ENCODE measurements at places on chromosomes 7 and 10.
A peak's percentile ranks its signal among the peaks of the same experiment; 100 is the strongest.

- no peak for DNase-seq
Observed at GRCh38 chr10:48296576-48297098, 9.8 kb upstream of the MAPK8 start.

- DNase-seq, result peak; percentile 74
Observed at GRCh38 chr10:72274730-72275350, 1.1 kb downstream of the DDIT4 start.

- no peak for DNase-seq
Observed at GRCh38 chr10:14588084-14588937, 186.4 kb downstream of the FAM107B start.

DNA sequence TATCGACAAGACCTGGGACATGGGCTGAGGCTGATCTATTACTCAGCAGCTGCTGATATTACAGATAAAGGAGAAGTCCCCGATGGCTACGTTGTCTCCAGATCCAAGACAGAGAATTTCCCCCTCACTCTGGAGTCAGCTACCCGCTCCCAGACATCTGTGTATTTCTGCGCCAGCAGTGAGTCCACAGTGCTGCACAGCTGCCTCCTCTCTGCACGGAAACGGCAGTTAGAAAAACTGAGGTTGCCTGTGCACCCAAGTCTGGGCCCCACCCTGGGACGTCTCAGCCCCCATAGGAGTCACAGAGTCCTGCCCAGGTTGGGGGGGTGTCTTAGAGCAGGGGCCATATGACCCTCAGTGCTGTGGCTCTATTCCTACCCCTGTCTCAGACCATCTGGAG is 167.4 kb upstream of the PRSS58 start:
- DNase-seq, result no peak

DNA sequence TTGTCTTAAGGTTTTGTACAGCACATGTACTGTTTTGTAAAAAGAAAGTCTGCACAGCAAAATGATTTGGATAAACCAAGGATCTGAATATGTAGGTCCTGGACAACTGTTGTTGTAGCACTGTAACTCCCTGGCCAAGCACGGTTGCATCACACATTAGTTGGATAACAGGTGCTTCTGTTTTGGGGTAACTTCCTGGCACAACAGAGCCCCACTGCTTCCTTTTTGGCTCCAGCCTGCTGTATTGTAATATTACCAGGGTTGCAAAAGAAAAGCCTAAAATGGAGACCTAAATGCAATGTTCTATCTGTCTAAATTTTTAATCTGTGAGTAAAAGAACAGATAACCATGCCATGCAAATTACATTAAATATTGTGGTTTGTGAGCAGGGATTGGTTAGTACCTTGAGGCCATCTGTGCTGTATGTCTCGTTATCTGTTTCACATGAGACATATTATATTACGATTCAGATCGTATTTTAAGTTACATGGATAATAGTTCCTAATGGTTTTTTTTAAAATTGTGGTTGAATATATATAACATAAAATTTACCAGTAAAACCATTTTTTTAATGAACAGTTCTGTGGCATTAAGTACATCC is 27.5 kb upstream of the WAC start:
- no peak for DNase-seq

- no peak for DNase-seq
Observed at GRCh38 chr7:151745706-151746105, 131.2 kb downstream of the PRKAG2 start.

- no peak for DNase-seq
Observed at GRCh38 chr10:84333864-84334451, 5.6 kb downstream of the CCSER2 start.

GRCh38 chr10:75408509-75408875 is 6.9 kb upstream of the ZNF503 start:
- DNase-seq, result no peak

DNA sequence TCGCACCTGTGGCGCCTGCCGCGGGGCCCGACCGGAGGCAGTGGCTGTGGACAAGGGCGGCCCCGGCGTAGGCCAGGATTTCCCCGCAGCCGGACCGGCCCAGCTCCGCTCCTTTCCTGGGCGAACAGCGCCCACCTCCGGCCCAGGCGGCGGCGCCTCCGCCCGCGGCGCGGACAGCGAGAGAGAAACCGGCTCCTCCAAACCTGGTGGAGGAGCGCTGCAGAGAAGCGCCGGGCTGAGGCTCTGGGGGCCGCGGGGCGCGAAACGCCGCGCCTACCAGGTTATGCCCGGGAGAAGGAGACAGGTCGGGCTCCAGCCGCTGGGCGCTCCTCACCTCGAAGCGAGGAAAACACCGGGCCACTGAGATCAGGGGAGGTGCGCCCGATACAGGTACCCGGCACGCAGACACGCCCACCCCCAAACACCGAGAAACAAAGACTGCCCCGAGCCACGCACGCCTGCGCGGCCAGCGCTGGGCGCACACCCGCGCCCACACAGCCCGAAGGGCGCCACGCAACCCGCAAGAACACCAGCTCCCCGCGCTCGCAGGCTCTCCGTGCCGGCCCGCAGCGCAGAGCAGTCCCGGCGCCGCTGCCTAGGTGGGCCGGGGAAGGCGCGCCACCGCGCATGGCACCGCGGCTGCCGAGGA is 3.3 kb downstream of the GRID1 start:
- DNase-seq, result peak; percentile 60

DNA sequence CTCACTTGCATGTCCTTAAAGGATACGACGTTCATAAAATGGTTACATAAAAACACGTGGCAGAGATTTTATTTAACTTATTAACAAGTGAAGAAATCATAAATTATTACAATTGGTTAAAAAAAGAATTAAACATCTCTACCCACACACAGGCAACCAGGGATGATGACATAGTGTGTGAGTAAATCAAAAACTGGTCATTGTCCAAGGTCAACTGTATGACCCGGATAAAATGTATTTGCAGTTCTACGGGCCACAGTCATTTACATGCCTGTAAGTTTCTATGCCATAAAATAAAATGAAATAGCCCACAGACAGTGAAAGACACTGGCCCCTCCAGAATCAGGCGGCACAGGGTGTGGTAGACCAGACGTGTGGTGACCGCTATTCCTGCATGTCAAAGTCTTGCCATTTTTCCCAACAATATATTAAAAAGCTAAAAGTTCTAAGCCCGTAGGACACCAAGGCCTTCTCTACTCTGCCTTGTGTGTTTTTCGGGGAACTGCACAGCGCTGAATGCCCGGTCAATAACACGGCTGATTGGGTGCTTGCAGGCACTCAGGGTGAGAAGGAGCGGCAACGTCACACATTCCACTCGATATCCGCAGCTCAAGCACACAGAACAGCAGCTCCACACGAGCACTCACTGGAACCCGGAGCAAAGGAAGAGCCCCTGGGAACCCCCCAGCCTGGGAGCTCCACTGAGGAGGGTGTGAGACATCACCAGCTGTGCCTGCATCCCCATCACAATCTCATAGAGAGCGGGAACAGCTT is 143.3 kb upstream of the PPP2R2D start:
- DNase-seq, result no peak

DNA sequence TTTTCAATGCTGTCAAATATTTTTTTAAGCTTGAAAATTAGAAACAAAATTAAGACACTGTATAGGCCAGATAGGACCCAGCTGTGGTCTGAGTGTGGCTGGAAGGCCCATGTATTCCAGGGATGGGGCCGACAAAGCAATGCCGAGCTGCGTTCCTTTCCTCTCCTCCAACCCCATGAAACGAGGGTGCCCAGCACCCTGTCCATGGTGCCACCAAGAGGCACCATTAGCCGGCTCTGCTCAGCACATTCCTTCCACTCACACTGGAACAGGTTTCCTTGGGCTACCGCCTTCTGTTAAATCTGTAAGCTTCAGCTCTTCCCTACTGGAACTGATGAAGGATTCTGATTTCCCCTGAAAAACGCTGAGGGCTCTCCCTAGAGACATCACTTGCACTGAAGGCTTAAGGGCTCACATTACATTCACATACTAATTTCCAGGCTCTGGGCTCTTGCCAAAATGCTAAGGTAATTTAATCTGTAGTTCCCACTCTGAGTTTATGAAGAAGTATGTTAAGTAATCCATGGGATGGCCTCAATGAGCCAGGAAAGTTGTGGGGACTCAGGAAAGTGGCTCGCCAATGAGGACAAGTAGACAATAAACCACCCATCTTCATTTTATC is 73.7 kb upstream of the CAMK2B start:
- no peak for DNase-seq

- no peak for DNase-seq
Observed at GRCh38 chr7:84100866-84101265, 93.7 kb downstream of the SEMA3A start.

GRCh38 chr10:48279081-48279751 is 4.7 kb upstream of the FRMPD2 start:
- no peak for DNase-seq

DNA sequence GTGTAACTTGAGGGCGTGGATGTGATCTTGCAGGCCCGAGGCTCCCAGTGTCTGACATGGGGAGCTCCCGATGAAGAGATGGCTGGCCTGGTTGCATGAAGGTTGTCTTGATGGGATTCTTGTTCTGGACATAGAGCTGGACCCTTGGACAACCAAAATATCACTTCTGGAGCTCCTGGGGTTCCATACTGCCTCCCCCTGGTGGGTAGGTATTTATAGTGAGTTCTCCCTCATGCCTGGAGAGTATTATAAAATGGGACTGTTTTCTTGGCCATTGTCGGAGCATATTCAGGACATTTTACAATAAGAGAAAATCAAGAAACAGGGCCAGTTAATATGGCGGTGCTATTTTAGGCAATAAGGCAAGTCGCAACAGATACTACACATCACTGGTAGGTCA is 32.6 kb upstream of the GIMAP8 start:
- DNase-seq, result no peak

DNA sequence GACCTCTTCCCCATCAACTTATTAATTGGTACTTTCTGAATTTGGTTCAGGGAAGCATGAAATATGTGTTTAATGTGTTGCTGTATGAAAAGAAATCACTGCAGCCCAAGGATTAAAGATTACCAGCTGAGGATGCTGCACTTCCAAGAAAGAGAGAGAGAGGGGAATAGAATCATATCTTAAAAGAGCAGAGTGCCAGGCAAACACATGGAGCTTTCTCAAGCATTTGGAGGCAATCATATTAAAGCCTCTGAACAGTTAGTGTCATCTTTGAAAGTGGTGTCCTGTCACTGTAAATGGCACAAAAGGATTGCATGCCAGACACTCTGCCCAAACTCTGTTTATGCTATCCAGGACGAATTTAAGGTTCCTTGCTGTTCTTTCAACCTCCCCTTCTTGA is 386.7 kb downstream of the SORCS1 start:
- no peak for DNase-seq

DNA sequence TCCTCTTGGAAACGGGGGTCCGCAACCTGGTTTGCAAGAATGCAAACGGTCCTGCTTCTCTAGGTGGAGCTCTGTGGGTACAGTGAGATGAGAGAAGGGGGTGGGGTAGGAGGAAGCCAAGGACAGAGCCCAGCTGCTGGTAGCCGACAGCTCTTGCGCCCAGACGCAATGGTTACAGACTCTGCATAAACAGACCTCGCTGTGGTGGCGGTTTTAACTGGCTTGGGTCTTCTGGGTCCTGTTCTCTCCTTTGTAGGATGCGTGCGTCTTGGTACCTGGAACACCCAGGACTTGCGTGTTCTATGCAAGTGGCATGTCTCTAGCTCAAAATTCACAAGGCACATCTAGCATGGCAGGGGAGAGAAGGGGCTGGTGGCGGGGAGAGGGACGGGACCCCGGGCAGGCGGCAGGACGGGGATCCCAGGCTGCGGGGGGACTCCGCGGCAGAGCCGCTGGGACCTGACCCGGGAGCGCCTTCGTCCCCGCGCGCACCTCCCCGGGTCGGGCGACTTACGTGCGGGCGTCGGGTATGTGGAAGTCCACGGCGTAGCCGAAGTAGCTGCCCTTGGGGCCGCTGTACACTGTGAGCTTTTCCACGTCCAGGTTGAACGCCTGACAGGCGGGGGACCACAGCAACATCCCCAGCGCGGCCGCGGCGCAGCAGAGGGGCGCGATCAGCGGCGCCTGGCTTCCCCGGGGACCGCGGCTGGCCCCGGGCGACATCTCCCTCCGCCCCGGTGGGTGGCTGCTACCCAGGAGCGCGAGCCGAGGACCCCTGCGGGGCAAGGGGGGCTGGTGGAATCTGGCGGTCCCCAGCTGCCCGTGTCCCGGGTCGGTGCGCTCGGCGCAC is 448 bp downstream of the ITGA8 start:
- peak; percentile 32 for DNase-seq

DNA sequence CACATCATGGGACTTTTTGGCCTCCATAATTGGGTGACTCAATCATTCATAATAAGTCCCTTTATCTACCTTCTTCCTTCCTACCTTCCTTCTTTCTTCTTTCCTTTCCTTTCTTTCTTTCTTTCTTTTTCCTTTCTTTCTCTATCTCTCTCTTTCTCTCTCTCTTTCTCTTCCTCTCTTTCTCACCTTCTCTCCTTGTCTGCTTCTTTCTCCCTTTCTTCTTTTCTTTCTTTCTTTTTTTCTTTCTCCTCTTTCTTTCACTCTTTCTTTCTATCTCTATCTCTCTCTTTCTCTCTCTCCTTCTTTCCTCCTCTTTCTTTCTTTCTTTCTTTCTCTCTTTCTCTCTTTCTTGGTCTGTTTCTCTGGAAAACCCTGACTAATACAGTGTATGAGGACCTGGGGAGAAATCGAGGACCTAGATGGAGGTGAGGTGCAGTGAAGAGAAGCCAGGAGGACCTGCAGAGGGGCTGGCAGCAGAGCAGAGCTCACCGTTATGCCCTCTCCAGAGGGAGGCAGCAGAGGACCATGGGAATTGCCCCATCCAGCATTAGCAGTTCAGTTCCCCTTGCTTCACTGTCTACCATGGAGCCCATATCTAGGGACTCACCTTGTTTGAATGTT is 52.7 kb upstream of the BTRC start:
- DNase-seq, result no peak

GRCh38 chr10:78292982-78293865 is 259.6 kb downstream of the RPS24 start:
- peak; percentile 42 for DNase-seq

- DNase-seq, result no peak
Observed at GRCh38 chr7:129146237-129146979, 1.9 kb downstream of the TSPAN33 start.

- no peak for DNase-seq
Observed at GRCh38 chr10:106711313-106711906, 453.1 kb downstream of the SORCS1 start.

- no peak for DNase-seq
Observed at GRCh38 chr10:96998329-96998888, 166.3 kb downstream of the LCOR start.

DNA sequence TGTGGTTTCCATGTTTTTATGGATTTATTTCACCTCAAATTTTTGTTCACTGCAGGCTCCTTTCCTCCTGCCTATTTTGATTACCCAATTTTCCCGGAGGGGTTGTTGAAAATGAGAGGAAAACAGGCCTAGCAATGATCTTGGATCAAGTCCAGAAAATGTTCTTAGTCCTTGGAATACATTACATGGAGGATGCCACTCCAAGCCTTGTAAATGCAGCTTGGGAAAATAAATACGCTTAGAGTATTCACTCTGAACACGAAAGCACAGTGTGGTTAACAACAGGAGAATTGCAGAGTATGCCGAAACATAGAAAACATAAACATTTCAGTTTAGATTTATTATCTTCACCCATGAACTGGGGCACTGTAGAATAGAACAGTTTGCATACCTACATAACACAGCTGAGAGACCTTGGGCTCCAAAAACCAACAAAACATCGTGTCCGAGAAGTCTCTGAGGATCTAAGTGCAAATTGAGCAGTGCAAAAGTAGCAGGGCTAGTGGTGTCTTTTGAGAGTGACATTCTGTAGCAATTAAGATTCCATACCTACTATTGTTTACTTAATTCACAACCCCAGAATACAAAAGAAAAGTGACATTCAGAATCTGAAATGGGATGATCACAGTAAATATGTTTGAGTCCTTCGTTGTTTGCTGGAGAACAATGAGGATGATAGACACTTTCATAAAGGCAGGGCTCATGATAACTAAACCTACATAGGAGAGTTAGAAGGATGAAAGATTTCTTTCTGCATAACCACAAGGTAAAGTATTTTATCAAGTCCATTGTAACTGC is 7.6 kb upstream of the CD36 start:
- no peak for DNase-seq

Data from hindlimb muscle (tissue), 1 donor.